SK-N-MC (cell line): ENCODE measurements at places on chromosomes 16 and 17.

- no peak for DNase-seq
These were observed 38.2 kb upstream of the GNG13 start for GRCh38 chr16:838741-839140.

DNA sequence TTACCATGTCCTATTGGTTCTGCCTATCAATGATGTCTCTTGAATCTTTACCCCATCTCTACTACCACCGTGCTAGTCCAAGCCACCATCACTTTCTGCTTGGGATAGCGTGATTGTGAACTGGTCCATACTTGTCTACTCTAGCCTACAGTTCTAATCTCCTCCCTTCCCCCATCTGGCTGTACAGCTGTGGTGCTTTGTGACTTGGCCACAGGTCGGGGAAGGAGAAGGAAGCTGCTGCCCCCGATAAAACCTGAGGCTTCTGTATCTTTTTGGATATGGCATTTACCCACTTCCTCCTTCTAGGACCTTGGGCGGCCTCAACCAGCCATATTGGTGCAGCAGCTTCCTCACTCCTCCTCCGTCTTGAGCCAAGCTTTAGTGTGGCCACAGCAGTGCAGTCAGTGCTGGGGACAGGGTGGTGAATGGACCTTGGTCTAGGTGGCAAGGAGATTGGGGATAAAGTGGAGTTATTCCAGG is 314 bp upstream of the ITGA2B start:
- DNase-seq: no peak

GRCh38 chr16:10256784-10257641 is 74.8 kb upstream of the GRIN2A start:
- no peak for DNase-seq

- no peak for DNase-seq
These were observed 35.9 kb upstream of the SMIM36 start for GRCh38 chr17:55546991-55547664.

GRCh38 chr17:36946726-36947091 is 2.0 kb upstream of the AATF start:
- DNase-seq: no peak

DNA sequence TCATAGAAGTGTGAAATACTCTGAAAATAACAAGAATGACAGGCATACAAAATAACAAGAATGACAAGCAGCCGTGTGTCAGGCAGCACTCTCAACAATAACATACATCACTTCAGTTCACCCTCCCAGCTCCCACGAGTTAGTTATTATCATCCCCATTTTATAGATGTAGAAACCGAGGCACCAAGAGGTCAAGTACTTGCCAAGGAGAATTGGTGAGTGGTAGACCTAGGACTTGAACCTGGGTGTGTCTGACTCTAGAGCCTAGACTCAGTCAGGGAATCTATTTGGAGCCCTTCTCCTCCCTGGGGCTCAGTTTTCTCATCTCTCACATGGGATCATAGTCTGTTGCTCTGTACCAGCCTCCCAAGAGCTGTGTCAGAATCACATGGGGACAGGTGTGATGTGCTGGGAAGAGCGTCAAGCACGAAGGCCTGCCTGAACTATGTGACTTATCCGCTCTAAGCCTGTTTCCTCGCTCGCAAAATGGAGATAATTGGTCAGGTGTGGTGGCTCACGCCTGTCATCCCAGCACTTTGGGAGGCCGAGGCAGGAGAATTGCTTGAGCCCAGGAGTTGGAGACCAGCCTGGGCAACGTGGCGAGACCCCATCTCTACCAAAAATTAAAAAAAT is 19.4 kb upstream of the PHOSPHO1 start:
- no peak for DNase-seq
